Neural progenitor cell (in vitro differentiated cells): ENCODE measurements at places on chromosomes 11 and 22. TPM values are rescaled to one million over a fixed set of nuclear protein-coding genes. Genes with fewer than 3 reads are reported as not detected.

The TSSK2 gene
- not detected in 2 replicates for total RNA-seq

GRCh38 chr11:104997288-104997687 is 25.7 kb downstream of the CASP5 start:
- no peaks in the 10 kb centered on the region for H3K36me3 ChIP-seq
- H3K27me3 ChIP-seq: no peaks in the 10 kb centered on the region
- no peak overlapping the region for H3K27ac ChIP-seq
- no peak for DNase-seq

- no peaks in the 10 kb centered on the region for H3K36me3 ChIP-seq
- no peak overlapping the region for H3K4me3 ChIP-seq
- H3K4me1 ChIP-seq: no peaks in the 10 kb centered on the region
- DNase-seq: no peak
- no peaks in the 10 kb centered on the region for H3K27me3 ChIP-seq
These were observed 548.2 kb downstream of the TBC1D22A start for GRCh38 chr22:47310601-47311000.

The PRDM11 gene
- 1.8 and 5.3 TPM in 2 replicates for total RNA-seq

The TUB gene
- 28.7 and 41.3 TPM in 2 replicates for total RNA-seq
